ENCODE measurements at places on chromosomes 11 and 22. TPM values are rescaled to one million over a fixed set of nuclear protein-coding genes. Genes with fewer than 3 reads are reported as not detected.

CD248 gene
- 26.6 TPM for total RNA-seq

TRIM51 gene
- total RNA-seq = not detected

FAM227A gene
- total RNA-seq = 8.8 TPM

GVQW3 gene
- total RNA-seq = 17.0 TPM

GRCh38 chr22:49828599-49828965 is 909 bp upstream of the BRD1 start:
- no peak for DNase-seq

DNA sequence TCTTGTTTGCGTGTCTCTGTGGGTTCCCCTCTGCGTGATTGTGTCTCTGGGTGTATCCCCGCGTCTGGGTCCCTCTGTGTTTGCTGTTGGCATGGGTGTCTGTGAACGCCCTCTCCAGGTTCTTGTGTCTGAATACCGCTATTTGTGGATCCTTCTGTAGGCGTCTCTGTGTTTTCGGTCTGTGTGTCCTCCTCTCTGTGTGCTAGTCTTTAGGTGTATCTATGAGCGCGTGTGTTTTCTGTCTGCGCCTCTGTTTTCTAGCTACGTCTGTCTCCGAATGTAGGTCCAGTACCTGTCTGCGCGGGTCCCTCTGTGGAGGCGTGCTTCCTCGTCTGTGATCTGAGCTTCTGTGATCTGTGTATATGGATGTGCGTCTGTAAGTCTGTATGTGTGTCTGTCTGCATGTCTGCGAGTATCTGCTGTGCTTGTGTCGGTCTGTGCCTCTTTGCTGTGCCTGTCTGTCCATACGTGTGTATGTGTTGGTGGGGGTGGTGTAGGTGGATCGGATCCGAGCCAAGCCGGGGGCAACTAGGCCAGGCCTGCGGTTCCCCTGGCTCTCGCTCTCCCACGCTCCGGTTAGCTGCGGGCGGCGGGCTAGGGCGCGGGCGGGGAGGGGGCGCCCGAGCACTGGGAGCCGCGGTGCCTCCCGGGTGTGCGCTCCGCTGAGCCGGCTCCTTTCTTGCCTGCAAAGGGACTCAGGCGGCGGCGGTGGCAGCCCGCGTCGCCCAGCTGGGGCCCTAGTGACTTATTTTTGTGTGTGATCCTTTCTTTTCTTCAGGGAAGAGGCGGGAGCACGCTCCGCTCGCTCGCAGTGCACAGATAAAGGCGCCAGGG is 105.3 kb upstream of the E2F8 start:
- DNase-seq = peak; percentile 43

DNA sequence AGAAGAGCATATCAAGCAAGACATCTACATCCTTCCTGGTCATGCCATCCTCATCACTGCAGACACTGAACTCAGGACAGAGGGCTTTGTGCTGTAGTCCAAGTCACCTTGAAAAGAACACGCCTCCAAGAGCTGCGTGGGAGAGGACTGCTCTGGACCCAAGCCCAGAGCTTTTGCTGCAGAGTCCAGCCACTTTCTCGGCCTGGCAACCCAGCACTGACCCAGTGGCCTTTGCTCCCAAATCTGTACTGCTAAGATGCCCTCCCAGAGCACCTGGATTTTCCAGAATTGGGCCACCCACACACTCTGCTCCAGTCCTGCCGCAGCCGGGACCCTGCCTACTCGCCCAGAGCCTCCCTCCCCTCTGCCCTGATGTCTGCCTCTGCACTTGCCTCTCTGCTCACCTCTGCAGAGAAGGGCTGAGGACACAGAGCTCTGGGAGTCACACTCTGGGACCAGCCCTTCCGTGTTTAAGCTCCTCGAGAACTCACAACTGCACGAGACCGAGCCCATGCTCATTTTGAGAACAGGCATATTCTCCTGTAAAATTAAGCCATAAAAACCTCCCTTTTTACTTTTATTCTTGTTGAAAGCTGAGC is 83.8 kb upstream of the CSNK2A3 start:
- no peak for DNase-seq

GRCh38 chr11:74268456-74268855 is 43.0 kb downstream of the P4HA3 start:
- DNase-seq = no peak

- DNase-seq = no peak
Observed at GRCh38 chr11:19674836-19675235, 37.8 kb upstream of the NAV2 start.

DNA sequence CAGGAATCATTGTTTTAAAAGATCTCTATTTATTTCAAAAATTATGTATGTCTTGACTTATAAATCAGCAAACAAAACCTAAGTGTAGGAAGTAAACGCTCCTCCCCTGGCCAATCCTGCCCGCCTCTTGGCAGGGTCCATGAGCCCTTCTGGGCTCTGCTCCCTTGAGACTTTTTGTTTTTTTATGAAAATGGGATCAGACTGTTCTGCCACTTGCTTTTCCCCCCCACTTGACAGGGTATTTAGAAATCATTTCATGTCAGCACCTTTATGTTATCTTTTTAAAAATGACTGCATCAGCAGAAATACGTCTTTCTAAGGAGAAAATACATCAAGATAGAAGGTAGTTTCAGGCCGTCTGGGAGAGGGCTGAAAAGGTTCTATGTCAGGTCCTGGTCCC is 35.6 kb downstream of the FBLN1 start:
- no peak for DNase-seq

DNA sequence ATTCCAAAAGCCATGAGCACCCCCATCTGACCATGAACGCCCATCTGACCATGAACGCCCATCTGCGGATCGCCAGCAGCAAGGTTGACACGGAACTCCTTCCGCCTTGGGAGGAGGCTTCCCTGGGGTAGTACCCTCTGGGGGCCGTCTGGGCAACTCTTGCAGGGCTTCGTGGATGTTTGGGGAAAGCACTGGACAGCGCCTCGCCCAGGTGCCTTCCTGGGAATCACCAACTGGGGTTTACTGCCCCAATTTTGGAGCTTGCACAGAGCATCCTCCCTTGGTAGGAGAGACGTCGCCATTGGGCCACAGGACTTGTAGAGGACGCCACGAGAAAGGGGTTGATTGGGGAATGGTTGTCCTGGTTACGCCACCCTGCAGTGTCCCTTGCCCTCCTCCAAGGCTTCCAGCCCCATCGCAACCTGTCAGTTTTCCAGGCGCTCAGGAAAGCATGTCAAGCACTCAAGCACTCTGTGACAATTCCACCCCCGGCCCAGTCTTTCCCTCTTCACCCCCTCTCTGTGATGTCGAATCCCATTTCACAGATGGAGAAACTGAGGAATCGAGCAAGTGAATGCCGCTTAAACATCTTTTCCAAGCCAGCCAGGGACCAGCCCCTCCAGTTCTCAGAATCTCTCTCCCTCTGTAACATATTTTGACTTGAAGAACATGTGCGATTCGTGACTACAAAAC is 914 bp upstream of the PRDM11 start:
- no peak for DNase-seq

GRCh38 chr11:74272276-74272675 is 39.2 kb downstream of the P4HA3 start:
- no peak for DNase-seq

- DNase-seq = no peak
Observed at GRCh38 chr22:26542831-26543230, 30.6 kb upstream of the TFIP11 start.

DNA sequence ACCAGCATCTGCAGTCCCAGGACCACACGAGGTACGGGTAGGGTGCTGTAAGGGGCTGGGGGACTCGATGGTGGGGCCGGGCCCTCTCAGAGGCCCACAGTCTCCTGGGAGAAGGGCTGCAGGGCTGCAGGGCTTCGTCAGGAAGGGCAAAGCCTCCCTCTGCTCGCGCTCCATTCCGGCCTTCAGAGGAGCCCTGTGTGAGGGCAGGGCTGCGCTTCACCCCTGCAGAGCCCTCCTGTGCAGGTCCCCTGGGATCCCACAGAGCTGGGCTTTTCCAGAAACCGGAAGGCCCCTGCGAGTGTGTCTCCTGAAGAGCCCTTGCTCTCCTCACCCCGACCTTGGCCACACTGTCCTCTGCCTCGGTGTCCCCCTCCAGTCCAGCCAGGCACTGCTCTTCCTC is 27.2 kb downstream of the WNT11 start:
- no peak for DNase-seq
